ENCODE measurements at places on chromosomes 1 and 21. TPM values are rescaled to one million over a fixed set of nuclear protein-coding genes. Genes with fewer than 3 reads are reported as not detected.

The LAPTM5 gene
- polyA plus RNA-seq: 561 TPM

The CCSAP gene
- 1.3 TPM for polyA plus RNA-seq

The FCN3 gene
- polyA plus RNA-seq: not detected

The NCSTN gene
- polyA plus RNA-seq: 63.5 TPM

GRCh38 chr1:234771642-234772344 lies 161.8 kb upstream of the IRF2BP2 start:
- H3K27ac ChIP-seq: peak overlapping the region; percentile 95
- no peak for DNase-seq
- peaks cover 64% of the 10 kb centered on the region for H3K4me1 ChIP-seq
- no peaks in the 10 kb centered on the region for H3K27me3 ChIP-seq
- peak overlapping the region; percentile 73 for H3K4me3 ChIP-seq
- H3K36me3 ChIP-seq: no peaks in the 10 kb centered on the region

- no peak overlapping the region for H3K4me3 ChIP-seq
- no peak for DNase-seq
- H3K4me1 ChIP-seq: peaks cover 6% of the 10 kb centered on the region
- H3K36me3 ChIP-seq: no peaks in the 10 kb centered on the region
- no peak overlapping the region for H3K27ac ChIP-seq
These were observed 39.8 kb downstream of the GJA5 start for GRCh38 chr1:147720557-147720956.

Data from naive thymus-derived CD8-positive, alpha-beta T cell (primary cell).